H1 (cell line): ENCODE measurements at places on chromosomes 13 and 19.

- DNase-seq, result no peak
Measured at GRCh38 chr19:48325265-48325910, at the start of gene EMP3. Gene EMP3 (plus strand): TSS chr19:48325552. CDS start chr19:48326845, 1,293 bp downstream.

DNA sequence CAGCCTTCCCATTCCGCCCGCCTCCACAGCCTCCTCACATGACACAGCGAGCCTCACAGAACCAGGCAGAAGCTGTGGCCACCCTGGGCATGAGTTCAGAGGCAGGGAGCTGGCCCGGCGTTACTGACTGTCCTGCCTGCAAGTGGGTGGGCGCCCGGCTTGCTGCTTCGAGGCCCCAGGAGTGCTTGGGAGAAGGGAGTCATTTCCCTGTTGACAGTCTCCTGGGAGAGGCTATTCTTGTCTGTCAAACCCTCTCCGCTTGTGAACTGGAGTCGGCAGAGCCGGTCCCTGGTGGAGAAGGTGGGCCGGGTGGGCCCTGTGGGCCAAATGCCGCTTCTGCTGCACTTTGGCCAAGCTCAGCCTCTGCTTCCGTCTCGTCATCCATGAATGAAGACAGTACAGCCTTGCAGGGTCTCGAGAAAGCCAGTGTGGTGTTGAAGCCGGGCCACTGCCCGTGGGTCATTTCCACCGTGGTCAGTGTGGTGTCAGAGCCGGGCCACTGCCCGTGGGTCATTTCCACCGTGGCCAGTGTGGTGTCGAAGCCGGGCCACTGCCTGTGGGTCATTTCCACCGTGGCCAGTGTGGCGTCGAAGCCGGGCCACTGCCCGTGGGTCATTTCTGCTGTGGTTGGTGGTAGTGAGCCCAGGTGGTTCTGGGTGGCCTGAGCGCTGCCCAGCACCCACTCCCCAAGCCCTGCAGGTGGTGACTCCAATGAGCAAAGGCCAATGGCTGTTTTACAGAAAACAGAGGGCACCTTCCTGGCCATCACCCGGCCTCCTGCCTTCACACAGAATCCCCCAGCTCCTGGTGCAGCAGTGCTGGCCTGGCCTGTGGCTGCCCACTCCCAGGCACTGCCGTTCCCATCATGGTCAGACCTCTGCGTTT, 13.5 kb upstream of the F7 start:
- no peak for DNase-seq

DNA sequence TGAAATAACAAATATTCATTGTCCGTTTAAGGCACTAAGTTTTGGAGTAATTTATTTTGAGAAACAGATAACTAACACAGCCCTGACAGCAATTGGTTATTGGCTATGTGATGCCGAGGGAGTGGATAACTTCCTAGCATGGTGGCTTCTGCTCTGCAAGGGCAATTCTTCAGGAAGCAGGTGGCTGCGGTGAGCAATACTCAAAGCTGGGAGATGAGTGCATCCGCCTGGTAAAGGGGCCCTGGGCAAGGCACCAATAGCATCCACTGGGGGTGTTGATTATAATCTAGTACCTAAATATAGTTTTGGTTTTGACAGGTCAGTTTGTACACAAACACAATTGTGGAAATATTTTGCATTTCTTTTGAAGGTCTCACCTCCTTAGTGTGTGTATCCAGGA, 41.0 kb downstream of the CCDC70 start:
- DNase-seq, result no peak

- no peak for DNase-seq
Measured at GRCh38 chr19:39154629-39155100, 29.1 kb downstream of the PAK4 start.

GRCh38 chr13:50690006-50690405, 153.5 kb downstream of the DLEU7 start:
- no peak for DNase-seq

DNA sequence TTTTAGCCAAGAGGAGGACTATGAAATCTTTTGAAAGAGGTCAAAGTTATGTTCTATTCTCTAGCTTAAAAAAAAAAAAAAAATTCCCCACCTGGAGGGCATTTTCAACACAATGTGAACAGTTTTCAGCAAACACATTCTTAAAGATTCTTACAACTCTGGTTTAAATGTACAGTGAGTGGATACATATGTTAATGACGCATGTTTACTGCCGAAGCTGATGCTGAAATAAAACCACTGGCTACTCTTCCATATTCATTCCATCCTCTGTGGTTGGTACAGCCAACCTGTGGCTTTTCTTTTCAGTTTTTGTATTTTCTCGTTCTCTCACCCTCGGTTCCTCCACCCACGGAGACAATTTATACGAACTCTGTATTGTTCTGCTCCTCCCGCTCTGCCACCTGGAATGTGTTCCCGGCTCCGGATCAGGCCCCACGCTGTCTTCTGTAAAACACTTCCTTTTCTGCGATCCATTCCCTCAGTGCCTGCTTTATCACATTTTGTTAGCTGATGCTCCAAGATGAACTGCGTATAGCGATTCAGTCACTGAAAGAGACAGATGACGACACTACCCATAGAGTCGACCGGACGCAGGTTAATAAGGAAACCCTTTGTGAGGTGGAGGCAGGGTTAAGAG, 466.4 kb upstream of the ARGLU1 start:
- no peak for DNase-seq

GRCh38 chr19:7961920-7962626, 18.6 kb upstream of the TIMM44 start:
- DNase-seq, result no peak

- DNase-seq, result no peak
Measured at GRCh38 chr19:53624771-53625545, 6.8 kb upstream of the DPRX start.

GRCh38 chr19:47002106-47002766, 17.4 kb upstream of the NPAS1 start:
- no peak for DNase-seq

GRCh38 chr13:95382916-95383315, 81.7 kb upstream of the ABCC4 start:
- DNase-seq, result no peak

- no peak for DNase-seq
Measured at GRCh38 chr13:41200126-41200525, 5.8 kb upstream of the KBTBD7 start.

DNA sequence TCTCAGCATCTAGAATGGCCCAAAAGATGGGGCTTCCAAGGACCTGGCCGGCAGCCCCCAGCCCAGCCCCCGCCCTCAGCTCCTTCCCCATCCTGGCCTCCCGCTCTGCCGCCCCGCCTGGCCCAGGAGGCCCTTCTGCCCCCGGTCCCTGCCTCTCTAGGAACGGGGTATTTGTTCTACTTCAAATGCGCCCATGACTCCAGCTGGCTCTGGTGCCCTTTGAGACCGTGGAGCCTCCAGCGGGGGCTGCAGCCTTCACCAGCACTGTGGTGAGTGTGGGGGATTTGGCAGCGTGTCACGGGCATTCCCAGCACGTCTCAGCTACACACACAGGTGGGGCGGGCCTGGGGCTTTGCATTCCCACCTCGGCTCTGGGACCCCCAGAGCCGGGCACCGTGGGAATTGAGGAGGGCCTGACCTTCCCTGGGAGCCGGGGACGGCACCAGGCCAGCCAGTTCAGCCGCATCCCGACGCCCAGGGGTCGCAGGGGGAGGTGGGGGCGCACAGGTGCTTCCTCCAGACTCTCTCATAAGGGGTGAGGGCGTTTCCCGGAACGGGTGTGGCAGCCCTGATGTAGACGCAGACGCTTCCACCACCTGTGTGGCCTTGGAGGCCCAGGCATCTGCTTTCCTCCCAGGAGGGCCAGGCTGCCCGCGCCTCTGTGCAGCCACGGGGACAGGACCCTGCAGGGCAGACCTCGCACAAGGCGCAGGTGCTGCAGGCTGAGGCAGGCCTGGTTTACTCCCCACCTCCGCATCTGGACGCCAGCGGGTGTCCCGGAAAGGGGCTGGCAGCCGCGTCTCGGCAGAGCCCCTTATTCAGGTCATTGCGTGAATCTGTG, 947 bp downstream of the ATP4B start:
- DNase-seq, result no peak

GRCh38 chr13:79289571-79289970, 116.5 kb downstream of the RBM26 start:
- DNase-seq, result no peak

DNA sequence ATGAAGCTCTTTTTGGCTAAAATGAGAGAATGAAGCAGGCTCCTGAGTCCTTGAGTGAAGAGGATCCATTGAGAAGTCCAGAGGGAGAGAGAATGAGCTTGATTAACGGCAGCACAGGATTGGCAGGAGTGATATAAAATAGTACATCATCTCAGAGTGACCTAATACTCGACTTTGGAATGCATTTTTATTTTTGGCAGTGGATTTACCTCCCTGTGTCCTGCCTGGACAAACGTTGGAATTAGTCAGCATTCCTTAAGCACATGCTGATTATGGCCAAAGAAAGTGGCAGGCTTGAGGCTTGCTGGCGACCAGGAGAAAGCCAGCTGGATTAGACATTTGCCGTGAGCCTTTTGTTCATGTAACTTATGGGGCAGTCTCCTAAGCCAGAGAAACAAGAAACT, 22.9 kb downstream of the LRCH1 start:
- DNase-seq, result no peak

GRCh38 chr19:46731007-46731501, 14.1 kb upstream of the PRKD2 start:
- no peak for DNase-seq

DNA sequence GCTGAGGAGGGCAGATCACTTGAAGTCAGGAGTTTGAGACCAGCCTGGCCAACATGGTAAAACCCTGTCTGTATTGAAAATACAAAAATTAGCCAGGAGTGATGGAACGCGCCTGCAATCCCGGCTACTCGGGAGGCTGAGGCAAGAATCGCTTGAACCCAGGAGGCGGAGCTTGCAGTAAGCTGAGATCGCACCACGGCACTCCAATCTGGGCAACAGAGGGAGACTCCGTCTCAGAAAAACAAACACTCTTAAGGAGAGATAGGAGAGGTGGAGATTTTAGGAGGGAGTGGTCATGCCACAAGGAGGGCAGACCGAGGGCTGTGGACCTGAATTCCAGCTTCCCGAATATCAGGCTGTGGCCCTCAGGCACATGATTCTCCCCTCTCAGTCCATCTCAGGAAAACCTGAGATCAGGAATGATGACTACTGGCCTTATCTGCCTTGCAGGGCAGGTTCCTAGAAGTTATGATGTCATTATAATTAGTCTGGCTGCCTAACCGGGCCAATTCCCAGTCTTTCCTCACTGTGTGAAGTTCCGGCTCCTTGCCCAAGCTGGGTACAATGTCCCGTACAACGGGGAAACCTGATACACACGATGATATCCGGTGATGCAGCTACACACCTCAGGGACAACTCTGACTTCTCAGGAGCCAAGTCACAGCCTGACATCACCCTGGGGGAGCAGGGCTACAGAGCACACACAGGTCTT, 2.5 kb downstream of the SLC35E1 start:
- DNase-seq, result no peak

DNA sequence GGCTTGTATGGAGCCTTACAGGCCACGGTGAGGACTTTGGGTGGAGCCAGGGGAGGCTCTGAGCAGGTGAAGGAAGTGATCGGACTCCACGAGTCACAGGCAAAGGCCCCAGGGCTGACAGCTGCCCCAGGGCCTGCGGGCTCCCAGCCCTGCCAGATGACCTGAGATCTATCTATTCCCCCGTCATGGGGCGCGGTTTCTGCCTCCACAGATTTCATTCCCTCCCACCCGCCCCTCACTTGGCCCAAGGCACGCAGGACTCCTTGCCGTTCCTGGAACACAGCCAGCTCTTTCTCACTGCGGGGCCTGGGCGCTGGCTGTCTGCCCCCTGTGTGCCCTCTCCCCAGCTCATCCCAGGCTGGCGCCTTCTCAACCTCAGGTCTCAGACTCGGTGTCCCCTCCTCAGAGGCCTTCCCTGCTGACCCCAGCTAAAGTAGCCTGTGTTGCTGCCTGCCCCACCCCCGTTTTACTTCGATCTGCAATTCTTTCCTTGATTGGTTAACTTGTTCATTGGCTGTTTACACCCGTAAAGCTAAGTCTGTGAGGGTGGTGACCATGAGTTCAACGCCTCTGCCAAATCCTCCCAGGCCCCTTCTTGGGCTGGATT, 13.9 kb upstream of the PAK4 start:
- DNase-seq, result no peak

- peak; percentile 73 for DNase-seq
Measured at GRCh38 chr13:99617474-99618255, 116.4 kb downstream of the TM9SF2 start.
